ENCODE measurements at places on chromosomes 3 and 15. TPM values are rescaled to one million over a fixed set of nuclear protein-coding genes. Genes with fewer than 3 reads are reported as not detected.

The SIDT1 gene
- total RNA-seq, result not detected

The DPPA2 gene
- 12.6 TPM for total RNA-seq

The CHST13 gene
- 5.9 TPM for total RNA-seq

The USP19 gene
- 65.8 TPM for total RNA-seq

The ABHD17C gene
- 29.8 TPM for total RNA-seq

- peak; percentile 7 for DNase-seq
These were observed 407.2 kb upstream of the TGFBR2 start for GRCh38 chr3:30199096-30199759.

DNA sequence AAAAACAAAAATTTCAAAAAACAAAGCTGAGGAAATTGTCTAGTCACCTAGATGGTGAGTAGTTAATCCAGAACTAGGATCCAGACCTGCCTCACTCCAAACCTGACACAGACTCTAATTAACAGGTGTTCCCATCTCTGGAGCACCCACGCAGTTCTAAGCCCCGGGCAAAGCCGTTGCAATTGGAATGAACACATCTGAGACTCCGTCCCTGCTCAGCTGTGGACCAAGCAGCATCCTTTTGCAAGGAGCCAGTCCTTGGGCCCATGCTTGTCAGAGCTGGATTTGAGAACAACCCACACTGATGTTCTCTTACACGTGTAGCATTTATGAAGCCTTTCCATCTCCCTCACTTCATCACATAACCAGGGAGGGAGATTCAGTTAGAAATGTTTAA lies 54.8 kb downstream of the LMCD1 start:
- H3K27ac ChIP-seq, result no peak overlapping the region
- DNase-seq, result no peak
- no peaks in the 10 kb centered on the region for H3K27me3 ChIP-seq
- H3K4me3 ChIP-seq, result no peak overlapping the region
- peaks cover 11% of the 10 kb centered on the region for H3K36me3 ChIP-seq
- H3K4me1 ChIP-seq, result no peaks in the 10 kb centered on the region

GRCh38 chr3:170780955-170781354 lies 89.0 kb downstream of the RPL22L1 start:
- no peaks in the 10 kb centered on the region for H3K27me3 ChIP-seq
- no peak for DNase-seq
- H3K36me3 ChIP-seq, result no peaks in the 10 kb centered on the region

GRCh38 chr3:136042608-136043221 lies 77.2 kb downstream of the PPP2R3A start:
- H3K4me1 ChIP-seq, result no peaks in the 10 kb centered on the region
- no peaks in the 10 kb centered on the region for H3K27me3 ChIP-seq
- H3K4me3 ChIP-seq, result no peak overlapping the region
- H3K36me3 ChIP-seq, result peaks cover 15% of the 10 kb centered on the region
- DNase-seq, result no peak

DNA sequence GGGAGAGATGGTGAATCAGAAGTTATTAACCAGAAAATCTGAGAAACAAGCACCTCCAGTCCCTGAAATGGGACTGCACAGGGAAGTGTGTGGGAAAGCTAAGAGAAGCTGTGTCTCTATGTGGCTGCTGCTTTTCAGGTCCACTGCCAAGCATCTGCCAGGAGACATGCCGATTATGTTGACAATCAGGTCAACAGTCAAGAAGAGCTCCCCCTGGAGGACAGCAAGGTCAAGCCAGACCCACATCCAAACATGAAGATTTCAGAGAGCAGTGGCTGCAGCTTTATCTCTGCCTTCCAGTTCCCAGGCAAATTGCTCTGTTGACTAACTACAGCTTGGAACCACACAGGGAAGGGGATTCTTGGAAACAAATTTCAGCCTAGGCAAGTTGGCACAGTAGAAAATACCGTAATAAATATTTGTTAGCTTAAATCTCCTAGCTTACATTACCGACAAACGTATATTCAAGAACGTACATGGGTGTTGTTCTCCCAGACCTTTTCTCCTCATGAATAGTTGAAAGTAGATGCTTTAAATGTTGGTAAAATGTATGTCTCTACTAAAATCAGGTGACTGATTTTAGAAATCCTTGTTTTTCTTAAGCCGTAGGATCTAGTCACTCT lies 394.5 kb upstream of the RARB start:
- DNase-seq, result peak; percentile 31
- no peaks in the 10 kb centered on the region for H3K36me3 ChIP-seq
- H3K4me3 ChIP-seq, result no peak overlapping the region
- no peak overlapping the region for H3K27ac ChIP-seq
- no peaks in the 10 kb centered on the region for H3K4me1 ChIP-seq
- H3K27me3 ChIP-seq, result peaks cover 1% of the 10 kb centered on the region

DNA sequence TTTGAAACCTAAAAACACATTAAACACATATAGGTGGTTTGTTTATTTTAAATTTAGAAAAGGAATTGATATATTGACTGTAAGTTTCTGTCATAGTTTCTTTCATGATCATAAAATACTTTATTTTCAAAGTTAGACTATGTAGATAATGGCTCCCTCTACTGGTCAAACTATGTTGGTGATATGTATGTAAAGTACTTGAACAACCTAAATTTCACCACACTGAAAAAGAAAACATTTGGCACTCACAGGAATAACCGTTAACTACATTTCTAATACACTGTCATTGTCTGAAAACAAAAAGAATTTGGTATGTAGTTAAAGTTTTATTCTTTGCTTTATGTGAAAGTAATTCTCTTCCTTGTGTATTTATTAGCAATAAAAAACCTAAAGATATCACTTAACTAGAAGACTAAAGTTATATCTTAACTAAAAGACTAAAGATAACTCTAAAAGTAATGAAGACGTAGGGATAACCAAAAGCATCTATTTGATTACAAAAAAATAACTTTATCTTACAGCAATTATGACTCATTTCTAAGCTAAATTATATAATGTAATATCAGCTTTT lies 427.5 kb downstream of the VGLL3 start:
- H3K4me3 ChIP-seq, result no peak overlapping the region
- H3K27ac ChIP-seq, result no peak overlapping the region
- H3K36me3 ChIP-seq, result no peaks in the 10 kb centered on the region
- no peaks in the 10 kb centered on the region for H3K27me3 ChIP-seq
- peaks cover 3% of the 10 kb centered on the region for H3K4me1 ChIP-seq

DNA sequence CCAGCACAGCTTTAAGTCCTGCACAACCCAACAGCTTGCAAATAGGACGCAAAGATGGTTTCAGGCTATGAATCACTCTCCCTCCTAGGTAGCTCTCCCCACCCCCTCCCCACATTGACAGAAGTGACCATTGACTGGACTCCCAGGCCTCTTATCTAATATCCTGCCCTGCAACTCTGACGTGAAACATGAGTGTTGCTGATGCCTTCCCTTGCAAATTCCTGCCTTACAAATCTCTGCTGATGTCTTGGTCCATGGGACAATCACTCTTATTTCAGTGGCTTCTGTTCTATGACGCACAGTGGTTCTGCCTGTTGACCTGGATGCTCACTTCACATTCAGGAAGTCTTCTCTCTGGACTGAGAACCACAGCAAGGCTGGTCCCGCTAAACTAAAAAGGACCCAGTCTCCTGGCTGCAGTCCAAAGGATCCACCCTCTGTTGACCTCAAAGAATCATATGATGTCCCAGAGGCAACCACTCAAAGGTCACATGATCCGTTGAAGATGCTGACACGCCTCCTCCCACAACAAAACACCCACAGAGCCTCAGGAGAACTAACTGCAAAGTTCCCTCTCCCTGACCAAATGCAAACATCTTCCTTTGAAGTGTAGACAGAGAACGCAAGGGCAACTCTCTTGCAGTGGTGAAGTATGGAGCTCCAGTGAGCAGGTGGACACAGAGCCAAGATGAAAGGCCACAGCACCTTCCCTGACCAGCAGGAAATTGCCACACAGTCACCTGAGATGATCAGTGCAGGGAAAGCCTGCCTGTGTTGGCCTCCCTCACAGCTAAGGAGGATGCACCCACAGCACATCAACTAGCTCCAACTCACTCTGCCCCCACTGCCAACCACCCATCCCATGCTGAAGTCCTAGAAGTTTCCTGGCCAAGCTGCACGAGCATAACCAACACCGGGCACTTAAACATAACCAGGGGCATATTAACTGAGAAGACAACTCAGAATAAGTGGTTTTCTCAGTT lies 112.3 kb downstream of the ADAMTS17 start:
- H3K4me1 ChIP-seq, result no peaks in the 10 kb centered on the region
- no peaks in the 10 kb centered on the region for H3K36me3 ChIP-seq
- DNase-seq, result no peak
- H3K4me3 ChIP-seq, result no peak overlapping the region
- H3K27ac ChIP-seq, result no peak overlapping the region
- no peaks in the 10 kb centered on the region for H3K27me3 ChIP-seq

- no peak for DNase-seq
- H3K27me3 ChIP-seq, result no peaks in the 10 kb centered on the region
- H3K4me3 ChIP-seq, result no peak overlapping the region
- H3K27ac ChIP-seq, result no peak overlapping the region
- H3K36me3 ChIP-seq, result no peaks in the 10 kb centered on the region
- H3K4me1 ChIP-seq, result no peaks in the 10 kb centered on the region
These were observed 55.1 kb downstream of the CD47 start for GRCh38 chr3:108035751-108036150.

DNA sequence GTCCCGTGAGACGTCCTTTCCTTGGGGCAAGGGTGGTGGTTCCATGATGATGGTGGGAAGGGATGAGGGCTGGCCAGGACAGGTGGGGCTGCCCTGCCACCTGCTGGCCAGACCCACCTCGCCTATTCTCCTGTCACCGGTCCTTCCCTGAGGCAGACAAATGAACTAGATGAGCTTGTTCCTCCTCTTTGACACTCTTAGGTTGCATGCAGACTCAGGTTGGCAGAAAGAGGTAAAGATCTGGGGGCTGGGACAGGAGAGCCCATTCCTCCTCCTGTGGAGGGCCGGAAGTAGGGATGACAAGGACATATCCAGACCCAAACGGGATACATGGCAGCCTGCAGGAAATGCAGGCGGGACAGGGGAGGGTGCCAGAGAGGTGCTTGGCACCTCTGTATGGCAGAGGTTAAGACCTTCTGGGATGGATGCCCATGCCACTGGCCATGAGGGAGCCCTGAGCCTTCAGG lies 38.6 kb downstream of the ACSBG1 start:
- no peaks in the 10 kb centered on the region for H3K27me3 ChIP-seq
- no peak overlapping the region for H3K27ac ChIP-seq
- no peaks in the 10 kb centered on the region for H3K36me3 ChIP-seq
- no peak overlapping the region for H3K4me3 ChIP-seq
- peak; percentile 61 for DNase-seq

DNA sequence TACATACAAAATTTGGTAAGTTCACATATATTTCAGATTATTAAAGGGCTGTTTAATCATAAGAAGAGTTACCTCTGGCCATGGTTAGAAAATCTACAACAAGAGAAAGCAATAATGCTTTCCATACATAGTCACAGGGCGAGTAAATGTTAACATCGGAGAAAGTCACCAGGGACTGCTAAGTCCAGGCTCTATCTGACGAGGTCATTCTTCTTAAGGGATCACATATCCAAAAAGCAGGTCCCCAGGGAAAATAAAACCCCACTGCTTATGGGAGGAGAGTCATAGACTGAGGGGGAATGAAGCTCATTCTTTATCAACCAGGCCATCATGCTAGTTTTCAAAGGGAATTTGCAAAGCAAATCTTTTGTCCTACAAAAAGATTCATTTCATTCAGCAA lies 3.1 kb downstream of the PCYT1A start:
- H3K27ac ChIP-seq, result no peak overlapping the region
- no peaks in the 10 kb centered on the region for H3K36me3 ChIP-seq
- no peak for DNase-seq
- H3K4me1 ChIP-seq, result peaks cover 2% of the 10 kb centered on the region
- H3K4me3 ChIP-seq, result no peak overlapping the region

GRCh38 chr3:14357463-14357862 lies 44.9 kb upstream of the SLC6A6 start:
- no peak for DNase-seq
- H3K36me3 ChIP-seq, result no peaks in the 10 kb centered on the region
- no peaks in the 10 kb centered on the region for H3K4me1 ChIP-seq
- no peak overlapping the region for H3K27ac ChIP-seq
- H3K4me3 ChIP-seq, result no peak overlapping the region

GRCh38 chr3:58628823-58629562 lies 37.6 kb downstream of the FAM3D start:
- no peaks in the 10 kb centered on the region for H3K4me1 ChIP-seq
- DNase-seq, result no peak
- no peak overlapping the region for H3K27ac ChIP-seq
- H3K4me3 ChIP-seq, result no peak overlapping the region
- no peaks in the 10 kb centered on the region for H3K27me3 ChIP-seq

DNA sequence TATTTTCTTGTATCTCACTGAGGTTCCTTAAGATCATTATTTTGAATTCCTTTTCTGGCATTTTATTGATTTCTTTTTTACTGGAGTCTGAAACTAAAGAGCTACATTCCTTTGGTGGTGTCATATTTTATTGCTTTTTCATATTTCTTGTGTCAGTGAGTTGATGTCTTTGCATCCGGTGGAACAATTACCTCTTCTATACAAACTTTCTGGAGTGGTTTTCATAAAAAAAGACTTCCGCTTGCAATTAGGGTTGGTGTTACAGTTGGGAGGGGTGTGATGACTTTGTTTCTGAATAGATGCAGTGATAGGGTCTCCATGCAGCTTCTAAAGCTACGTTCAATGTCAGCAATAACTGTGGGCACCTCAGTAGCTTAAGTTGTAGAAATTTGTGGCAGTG lies 181.7 kb downstream of the LPP start:
- DNase-seq, result no peak
- H3K27me3 ChIP-seq, result no peaks in the 10 kb centered on the region
- H3K36me3 ChIP-seq, result no peaks in the 10 kb centered on the region
- H3K4me3 ChIP-seq, result no peak overlapping the region
- no peak overlapping the region for H3K27ac ChIP-seq

DNA sequence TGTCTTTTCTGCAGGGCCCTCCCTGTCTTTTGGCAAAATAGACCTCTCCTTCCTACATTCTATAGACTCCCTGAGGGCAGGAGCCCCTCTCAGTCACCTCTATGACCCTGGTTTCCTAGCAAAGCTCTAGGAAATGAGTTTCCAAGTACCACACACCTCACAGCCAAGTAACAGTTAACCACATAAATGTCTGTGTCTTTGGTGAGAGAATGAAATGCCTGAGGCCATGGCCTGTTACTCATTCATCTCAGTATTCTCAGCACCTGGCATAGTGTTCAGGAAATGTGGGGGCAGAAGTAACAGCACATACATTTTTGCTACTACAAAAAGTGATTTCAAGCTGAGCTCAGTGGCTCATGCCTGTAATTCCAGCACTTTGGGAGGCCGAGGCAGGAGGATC lies 21.0 kb downstream of the RFT1 start:
- DNase-seq, result no peak
- no peaks in the 10 kb centered on the region for H3K27me3 ChIP-seq
- H3K27ac ChIP-seq, result no peak overlapping the region

DNA sequence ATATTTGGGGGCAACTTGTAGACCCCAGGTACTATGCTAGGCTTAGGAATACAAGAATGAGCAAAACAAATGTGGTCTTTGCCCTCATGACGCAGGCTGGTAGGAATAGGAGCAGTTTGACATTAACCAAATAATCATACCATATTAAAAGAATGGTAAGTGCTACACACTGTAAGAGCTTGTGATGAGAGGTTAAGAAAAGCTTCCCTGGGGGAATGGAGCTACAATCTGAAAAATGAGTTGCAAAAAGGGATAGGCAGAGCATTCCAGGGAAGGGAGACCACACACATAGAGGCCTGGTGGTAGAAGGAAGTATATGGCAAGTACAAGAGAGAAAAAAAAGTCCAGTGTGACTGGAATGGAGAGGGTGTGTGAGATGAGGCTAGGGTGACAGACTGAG lies 37.3 kb downstream of the TMOD3 start:
- H3K36me3 ChIP-seq, result no peaks in the 10 kb centered on the region
- no peaks in the 10 kb centered on the region for H3K27me3 ChIP-seq
- DNase-seq, result no peak
- H3K4me3 ChIP-seq, result no peak overlapping the region

Data from H1 (cell line).